GM20000 (cell line): ENCODE measurements at places on chromosomes 3 and 15.
A peak's percentile ranks its signal among the peaks of the same experiment; 100 is the strongest.

DNA sequence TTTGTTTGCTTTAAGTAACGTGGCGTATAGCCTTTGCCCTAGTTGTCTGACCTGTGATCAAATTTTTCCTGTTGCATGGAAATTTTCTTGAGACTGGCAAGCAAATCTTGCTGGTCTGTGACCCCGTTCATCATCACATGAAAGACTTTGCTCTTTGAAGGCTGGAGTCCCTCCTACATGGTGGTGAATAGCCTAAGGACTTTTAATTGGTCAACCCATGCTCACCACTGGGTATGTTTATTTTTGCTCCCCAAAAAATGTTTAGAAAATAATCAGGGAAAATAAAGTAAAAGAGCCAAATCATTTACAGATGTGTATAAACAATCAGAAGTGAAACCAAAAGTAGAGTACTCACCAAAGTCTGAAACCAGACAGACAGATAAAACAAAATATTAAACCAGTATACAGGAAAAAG, 1075.3 kb upstream of the ALCAM start:
- DNase-seq = peak; percentile 10

- no peak for DNase-seq
Observed at GRCh38 chr15:75172284-75172820, 29.3 kb upstream of the C15orf39 start.

DNA sequence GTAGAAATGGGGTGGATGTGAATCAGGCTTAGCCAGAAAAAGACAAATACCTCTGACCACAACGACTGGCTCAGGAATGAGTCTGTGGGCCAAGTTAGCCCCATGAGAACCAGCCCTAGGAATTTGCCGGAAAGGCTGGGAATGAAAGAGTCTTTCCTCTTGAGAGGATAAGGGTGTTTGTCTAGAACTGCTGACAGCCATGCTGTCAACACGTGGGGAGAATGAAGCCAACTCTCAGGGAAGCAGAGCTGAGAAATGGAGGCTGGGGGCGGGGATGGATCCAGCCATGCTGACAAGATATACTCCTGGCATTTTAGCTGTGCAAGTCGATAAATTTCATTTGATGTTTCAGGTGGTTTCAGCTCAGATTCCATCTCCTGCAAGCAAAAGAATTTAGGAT, 10.6 kb upstream of the SLC6A1 start:
- DNase-seq = no peak

DNA sequence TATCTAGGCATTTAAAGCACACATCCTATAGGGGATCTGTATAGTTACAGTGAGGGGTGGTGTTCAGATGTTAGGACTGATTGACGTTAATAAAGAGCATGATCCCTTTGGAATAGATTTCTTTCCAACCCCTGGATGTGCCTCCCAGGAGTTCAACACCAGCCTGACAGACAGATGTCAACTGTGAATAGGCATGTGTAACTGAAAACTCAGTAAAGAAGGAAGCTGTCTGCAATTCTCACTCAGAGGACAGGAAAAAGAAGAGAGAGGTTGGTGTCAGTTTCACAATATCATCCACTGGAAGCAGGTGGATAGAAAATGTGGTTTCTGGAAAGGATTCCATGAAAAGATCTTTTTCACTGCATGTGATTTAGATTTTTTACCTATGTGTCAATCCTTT, 396.3 kb downstream of the NSUN3 start:
- no peak for DNase-seq

GRCh38 chr3:132242790-132243189, 74.4 kb upstream of the ACP3 start:
- no peak for DNase-seq

DNA sequence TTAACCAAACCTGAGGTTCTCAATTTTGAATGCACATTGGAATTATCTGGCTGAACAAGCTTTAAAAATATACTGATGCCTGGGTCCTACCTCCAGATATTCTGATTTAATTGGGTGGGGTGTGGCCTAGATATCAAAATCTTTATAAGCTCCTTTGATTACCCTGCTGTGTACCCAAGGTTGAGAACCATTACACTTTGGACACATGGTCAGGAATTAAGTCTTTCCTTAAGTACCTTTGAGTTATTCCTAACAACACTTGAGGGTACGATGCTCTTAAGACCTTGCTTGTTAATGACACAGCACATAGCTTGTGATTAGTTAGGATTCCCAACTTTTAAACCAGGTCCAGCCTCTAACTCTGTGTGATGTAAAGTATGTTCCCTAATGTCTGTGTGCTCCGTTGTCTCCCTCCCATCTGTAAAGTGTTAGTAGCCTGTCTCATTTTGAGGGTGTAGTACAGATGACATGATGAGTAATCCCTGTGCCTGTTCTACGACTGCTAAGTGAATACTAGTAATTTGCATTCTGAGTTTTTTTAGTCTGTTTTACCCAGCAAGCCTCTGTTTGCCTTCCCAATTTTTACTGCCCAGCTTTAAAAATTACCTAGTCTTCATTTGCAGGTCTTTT, 154.9 kb downstream of the KLHL25 start:
- peak; percentile 21 for DNase-seq

DNA sequence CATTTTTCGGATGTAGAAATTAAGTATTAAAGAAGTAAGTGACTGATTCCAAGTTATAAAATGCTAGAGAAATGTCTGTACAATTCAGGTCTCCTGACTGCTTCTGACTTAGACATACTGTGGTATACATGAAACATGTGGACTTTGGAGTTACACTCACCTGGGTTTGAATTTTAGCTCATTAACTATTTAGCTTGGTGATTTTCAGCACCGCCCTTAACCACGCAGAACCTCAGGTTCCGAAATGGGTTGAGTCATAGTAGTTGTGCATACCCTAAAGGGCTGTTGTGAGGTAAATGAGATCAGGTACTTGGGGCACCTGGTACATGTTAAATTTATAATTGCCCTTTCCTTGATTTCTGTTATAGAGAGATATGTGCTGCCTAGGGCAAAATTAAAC, 32.9 kb upstream of the UTS2B start:
- no peak for DNase-seq

GRCh38 chr3:188282871-188283270, 128.9 kb downstream of the LPP start:
- DNase-seq = no peak

GRCh38 chr3:133093366-133093765, 55.2 kb downstream of the TMEM108 start:
- no peak for DNase-seq

GRCh38 chr3:195099951-195100785, 170.8 kb downstream of the XXYLT1 start:
- no peak for DNase-seq

DNA sequence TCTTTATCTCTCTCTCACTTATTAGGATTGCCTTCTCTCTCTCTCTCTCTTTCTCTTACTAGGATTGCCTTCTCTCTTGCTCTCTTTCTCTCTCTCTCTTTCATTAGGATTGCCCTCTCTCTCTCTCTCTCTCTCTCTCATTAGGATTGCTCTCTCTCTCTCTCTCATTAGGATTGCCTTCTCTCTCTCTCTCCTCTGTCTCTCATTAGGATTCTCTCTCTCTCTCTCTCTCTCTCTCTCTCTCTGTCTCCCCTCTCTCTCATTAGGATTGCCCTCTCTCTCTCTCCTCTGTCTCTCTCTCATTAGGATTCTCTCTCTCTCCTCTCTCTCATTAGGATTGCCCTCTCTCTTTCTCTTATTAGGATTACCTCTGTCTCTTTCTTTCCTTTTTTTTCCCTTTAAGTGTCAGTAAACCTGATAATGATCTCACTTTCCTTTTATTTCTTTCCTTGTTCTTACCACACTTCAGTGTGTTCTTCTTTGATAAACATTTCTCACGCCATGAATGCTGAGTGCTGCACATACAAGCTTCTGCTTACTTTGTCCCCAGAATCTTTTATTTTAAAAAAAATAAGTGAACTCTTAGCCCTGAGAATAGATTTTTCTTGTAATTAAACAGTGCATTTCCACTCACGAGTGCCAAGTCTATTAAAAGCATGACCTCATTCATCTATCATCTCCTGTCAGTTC, 243.4 kb upstream of the TBC1D5 start:
- no peak for DNase-seq

DNA sequence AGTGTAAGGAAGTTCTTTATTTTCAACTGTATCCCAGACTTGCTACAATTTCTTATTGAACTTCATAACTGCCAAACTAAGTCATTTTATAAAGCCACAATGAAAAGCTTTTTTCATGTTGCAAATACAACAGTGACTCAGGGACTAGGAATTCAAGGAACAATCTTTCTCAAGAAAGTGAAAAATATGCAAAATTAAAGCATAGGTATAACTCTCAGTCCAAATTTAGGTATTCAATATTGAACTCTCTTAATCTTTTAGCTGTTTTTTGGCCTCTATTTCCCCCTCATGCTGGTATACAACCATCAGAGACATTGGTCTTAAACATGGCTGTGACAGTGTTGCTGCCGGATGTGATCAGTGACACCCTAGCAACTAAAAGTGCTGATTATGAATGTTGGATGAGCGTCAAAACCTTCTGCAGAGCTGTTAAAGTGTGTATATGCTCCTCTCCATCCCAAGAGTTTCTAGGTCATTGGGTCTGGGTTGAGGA, 476.9 kb downstream of the ZNF385D start:
- DNase-seq = no peak

GRCh38 chr3:30428251-30428650, 178.2 kb upstream of the TGFBR2 start:
- DNase-seq = no peak

- DNase-seq = no peak
Observed at GRCh38 chr3:59573911-59574310, 524.1 kb upstream of the CFAP20DC start.

- no peak for DNase-seq
Observed at GRCh38 chr3:189304465-189305351, 132.9 kb downstream of the TPRG1 start.

GRCh38 chr15:51678096-51678495, 3.2 kb upstream of the SCG3 start:
- DNase-seq = no peak

GRCh38 chr15:74960286-74960685, 3.7 kb upstream of the RPP25 start:
- no peak for DNase-seq

DNA sequence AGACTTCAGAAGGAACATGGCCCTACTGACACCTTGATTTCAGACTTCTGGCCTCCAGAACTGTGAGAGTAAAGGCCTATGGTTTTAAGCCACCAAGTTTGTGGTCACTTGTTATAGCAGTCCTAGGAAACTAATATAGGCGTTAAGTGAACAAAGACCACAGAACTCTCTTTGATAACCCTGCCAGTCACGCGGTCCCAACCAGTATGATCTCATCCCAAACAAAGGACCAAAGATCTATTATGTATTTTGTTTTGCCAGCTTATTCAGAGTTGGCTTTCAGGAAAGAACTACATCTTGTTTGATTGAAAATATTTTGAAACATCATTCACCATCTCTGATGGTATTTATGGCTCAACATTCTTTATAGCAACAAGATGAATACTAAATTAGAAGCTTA, 294.4 kb upstream of the SLCO3A1 start:
- DNase-seq = no peak

DNA sequence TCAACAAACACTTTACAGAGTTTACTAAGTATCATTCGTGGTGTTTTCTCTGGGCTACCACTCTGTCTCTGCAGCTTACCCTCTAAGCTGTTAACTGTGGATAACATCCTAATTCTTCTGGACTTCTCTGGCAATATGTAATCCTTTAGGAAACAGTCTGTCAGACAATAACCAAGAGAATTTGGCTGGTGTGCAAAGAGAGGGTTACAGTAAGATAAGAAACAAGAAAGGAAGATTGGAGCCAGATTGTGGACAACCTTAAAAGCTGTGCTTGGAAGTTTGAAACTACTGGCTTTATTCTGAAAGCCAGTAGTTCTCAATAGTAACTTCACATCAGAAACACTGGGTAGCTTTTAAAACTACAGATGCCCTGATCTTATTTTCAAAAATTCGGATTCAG, 778 bp downstream of the ARL6 start:
- no peak for DNase-seq

DNA sequence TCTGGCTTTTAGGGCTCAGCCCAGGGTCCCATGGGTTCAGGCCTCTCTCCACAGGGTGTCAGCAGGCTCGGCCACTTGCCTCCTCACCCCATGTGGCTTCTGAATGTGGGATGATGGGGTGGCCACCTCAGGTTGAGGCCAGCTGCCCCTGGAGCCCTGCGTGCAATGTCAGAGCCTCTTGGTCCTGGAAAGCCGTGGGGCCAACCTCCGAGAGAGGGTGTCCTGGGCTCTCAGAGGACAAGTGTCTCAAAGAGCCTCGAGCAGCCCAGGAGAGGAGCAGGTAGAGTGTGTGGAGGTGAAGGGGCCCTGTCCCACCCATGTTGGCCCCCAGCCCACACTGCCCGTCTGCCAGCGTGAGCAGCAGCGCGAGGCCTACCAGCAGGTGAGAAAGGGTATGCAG, 86.0 kb downstream of the PLXNA1 start:
- no peak for DNase-seq

- no peak for DNase-seq
Observed at GRCh38 chr3:143389388-143389787, 269.8 kb downstream of the CHST2 start.

DNA sequence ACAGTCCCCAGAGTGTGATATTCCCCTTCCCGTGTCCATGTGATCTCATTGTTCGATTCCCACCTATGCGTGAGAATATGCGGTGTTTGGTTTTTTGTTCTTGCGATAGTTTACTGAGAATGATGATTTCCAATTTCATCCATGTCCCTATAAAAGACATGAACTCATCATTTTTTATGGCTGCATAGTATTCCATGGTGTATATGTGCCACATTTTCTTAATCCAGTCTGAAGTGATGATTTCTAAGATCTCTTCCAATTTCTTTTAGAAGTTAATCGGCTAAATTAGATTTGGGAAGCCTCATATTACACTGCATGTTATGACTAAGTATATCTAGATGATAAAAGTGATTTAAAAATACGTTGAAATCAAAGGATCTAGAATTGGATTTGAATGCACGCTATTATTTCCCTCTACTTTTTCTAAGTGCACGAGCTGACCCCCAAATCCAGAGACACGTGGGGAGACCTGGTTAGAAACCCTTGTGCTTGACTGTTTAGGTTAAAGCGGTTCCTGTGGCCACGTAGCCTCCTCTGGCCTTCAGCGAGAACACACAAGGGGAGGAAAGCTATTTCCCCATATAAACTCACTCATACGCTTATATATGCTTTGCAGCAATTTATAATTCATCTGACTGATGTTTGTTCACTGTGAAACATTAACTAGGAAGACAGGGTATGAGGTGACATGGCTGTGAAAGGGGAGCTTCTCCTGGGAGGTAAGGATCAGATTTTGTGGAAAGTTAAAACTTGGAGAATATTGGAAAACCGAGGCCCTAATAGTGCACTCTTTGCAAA, 243.8 kb downstream of the PDZRN3 start:
- DNase-seq = no peak

DNA sequence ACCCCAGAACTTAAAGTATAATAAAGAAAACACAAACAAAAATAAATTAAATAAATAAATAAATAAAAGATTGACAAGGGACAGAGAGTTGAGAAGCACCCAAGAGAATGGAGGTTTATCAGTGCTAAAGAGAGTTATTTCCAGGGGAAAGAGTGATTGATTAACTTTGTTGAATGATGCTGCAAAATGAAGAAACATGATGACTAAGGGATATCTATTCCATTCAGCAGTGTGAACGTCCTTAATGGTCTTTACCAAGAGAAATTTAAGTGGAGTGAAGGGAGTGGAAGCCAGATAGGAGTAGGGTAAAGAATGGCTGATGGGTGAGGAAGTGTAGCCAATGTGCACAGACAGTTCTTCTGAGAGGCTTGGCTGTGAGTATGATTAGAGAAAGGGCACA, 11.1 kb downstream of the REC114 start:
- no peak for DNase-seq
